ENCODE measurements at places on chromosomes 5 and 9. TPM values are rescaled to one million over a fixed set of nuclear protein-coding genes. Genes with fewer than 3 reads are reported as not detected.

DNA sequence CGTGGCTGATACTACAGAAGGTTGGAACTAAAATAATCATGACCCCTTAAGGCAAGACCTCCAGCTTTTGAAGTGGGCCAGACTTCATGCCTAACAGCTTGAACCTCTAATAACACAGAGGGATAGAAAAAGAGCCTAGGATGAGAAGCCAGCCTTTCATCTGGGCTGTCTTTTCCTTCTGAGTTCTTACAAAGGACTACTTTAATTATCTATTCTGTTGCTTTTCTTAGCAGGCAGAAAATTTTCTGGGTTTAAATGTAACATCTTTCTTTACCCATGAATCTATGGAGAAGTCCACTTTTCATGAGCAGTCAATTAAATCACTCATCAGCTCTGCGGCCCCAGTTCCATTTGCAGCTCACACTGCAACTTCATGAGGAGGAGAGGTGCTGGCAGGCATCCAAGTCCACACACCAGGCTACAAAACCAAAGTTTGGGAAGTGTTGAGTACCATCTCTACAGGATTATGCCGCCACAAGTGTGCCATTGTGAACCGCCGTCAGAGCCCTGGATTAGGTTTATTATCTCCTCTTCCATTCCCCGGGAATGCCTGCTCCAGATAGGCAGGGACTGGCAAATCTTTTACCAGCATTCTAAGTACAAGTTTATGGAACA lies 192.0 kb downstream of the TLE4 start:
- no peaks in the 10 kb centered on the region for H3K27me3 ChIP-seq
- H3K4me1 ChIP-seq: no peaks in the 10 kb centered on the region

DNA sequence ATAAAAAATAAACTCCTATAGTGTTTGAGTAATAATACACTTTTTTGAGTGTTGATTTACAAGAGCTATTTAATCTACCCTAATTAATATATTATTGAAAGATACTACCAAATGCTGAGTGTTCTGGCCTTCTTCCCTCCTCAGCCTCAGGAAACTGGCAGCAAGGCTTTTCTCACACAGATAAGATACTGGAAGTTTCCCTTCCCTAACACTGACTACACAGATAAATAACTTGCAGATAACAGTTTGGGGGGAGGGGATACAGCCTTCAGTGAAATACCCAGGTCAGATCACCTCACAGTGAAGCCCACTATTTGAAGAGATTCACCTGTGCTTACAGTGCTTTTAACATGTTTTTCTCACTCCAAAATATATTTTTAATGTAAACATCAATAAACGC lies 1.6 kb upstream of the NIPSNAP3A start:
- no peak overlapping the region for H3K4me3 ChIP-seq
- DNase-seq: no peak
- H3K27ac ChIP-seq: no peak overlapping the region
- H3K27me3 ChIP-seq: no peaks in the 10 kb centered on the region
- peaks cover 3% of the 10 kb centered on the region for H3K36me3 ChIP-seq
- peaks cover 8% of the 10 kb centered on the region for H3K4me1 ChIP-seq

- no peak overlapping the region for H3K4me3 ChIP-seq
- DNase-seq: no peak
- no peaks in the 10 kb centered on the region for H3K27me3 ChIP-seq
- H3K36me3 ChIP-seq: no peaks in the 10 kb centered on the region
These were observed 139.4 kb downstream of the LPAR1 start for GRCh38 chr9:110898866-110899265.

GRCh38 chr5:176514244-176514950 lies 22.8 kb downstream of the RNF44 start:
- no peaks in the 10 kb centered on the region for H3K27me3 ChIP-seq
- no peak overlapping the region for H3K4me3 ChIP-seq
- H3K36me3 ChIP-seq: peaks cover 3% of the 10 kb centered on the region
- no peaks in the 10 kb centered on the region for H3K4me1 ChIP-seq
- H3K27ac ChIP-seq: no peak overlapping the region
- no peak for DNase-seq

- H3K27me3 ChIP-seq: peaks cover 13% of the 10 kb centered on the region
- no peaks in the 10 kb centered on the region for H3K36me3 ChIP-seq
- no peak overlapping the region for H3K27ac ChIP-seq
- no peak overlapping the region for H3K4me3 ChIP-seq
These were observed 50.0 kb downstream of the MFAP3 start for GRCh38 chr5:154088801-154089200.

DNA sequence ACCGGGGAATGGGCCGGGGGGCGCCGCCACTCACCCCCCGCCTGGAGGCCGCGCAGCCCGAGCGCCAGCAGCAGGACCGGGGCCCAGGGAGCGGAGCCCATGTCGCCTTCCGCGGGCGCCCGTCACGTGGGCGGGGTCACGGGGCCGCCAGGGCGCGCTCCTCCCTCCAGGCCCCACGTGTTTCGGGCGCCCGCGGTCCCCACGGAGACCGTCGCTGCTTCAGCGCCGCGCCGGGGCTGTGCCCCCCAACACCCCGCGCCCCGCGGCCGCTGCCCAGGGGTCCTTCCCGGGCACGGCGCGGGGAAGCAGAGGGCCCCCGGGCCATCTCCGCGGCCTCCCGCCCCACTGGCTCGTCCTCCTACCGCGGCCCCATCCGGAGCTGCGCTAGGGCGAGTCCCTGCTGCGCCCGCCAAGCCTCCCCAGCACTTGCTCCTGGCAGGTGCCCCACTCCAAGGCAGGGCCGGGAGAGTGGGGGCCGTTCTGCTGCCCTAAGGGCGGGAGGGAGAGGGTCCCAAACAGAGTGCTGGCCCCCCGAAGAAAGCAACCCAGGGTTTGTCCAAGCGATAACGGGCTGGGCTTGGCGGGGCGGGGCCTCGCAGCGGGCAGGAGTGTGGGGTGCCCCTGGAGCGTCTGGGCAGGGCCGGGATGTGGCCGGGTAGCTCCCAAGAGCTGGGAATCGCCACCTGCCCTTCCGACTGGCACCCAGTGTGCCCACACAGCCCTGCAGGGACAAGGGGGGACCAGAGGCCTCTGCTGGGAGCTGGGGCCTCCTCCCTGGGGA lies at the start of gene DPP7:
Gene DPP7 (minus strand): TSS at position 121 of the 781 bp plus-strand sequence. CDS start 20 bp downstream, at position 101.
- no peaks in the 10 kb centered on the region for H3K27me3 ChIP-seq
- H3K4me3 ChIP-seq: peak within 1 kb of the TSS; percentile 56
- no peaks in the 10 kb centered on the region for H3K4me1 ChIP-seq
- no peak for DNase-seq
- no peaks in the 10 kb centered on the region for H3K36me3 ChIP-seq
- H3K27ac ChIP-seq: peak within 1 kb of the TSS; percentile 61

DNA sequence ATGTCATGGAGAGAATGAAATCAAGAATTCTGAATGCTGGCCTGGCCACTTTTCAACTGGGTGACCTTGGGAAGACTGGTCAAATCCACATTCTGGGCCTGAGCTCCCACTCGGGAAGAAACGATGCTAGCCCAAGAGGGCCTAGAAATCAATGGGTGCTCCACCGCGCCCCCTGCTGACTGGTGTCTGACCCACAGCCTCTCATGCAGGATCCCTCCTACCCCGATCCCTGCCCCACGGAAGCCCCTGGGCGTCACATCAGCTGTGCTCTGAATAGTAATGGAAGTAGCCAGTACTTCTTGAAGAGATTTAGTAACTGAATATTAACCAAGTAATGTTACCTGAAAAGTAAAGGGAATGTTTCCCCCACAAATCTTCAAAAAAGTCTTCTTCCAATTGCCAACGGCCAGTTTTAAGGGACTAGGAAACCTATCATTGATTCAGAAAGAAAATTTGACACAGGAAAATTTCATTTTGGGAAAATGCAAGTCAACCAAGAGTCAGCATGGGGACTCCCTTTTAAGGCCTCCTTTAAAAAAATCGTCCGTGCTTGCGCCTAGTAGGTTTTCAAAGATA lies 43.9 kb downstream of the CRB2 start:
- DNase-seq: no peak
- H3K4me3 ChIP-seq: no peak overlapping the region
- H3K36me3 ChIP-seq: no peaks in the 10 kb centered on the region

DNA sequence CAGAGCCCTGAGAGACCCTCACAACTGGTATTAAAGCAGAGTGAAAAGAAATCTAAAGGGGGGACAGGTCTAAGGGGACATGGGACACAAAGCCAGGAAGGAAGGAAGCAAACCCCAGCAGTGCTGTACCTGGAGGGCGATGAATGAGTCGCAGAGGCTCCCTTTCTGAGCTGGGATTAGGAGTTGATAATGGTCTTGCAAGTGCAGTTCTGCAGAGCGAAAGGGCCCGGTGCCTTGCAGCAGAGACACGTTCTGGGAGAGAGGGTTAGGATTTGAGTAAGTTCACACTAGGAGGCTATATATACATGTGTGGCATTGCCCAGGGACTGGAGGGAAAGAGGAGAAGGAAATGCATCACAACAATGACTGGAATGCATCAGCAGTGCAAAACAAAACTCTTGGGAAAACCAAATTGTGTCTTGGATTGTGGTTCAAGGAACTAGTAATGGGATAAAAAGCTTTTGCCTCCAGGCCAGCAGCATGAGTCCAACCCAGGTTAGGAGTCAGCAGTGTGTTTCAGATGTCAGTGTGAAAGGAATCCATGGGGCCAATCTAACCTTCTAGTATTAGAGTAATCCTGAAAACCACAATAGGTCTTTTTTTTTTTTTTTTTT lies 38.8 kb upstream of the LIFR start:
- H3K36me3 ChIP-seq: no peaks in the 10 kb centered on the region
- peaks cover 50% of the 10 kb centered on the region for H3K4me1 ChIP-seq
- no peaks in the 10 kb centered on the region for H3K27me3 ChIP-seq
- 0 out of 2 replicates have a peak overlapping the region, but pooled peaks have one; percentile 1 for H3K4me3 ChIP-seq

- peaks cover 2% of the 10 kb centered on the region for H3K36me3 ChIP-seq
- peak; percentile 53 for DNase-seq
- peak overlapping the region; percentile 85 for H3K27ac ChIP-seq
- peak overlapping the region; percentile 97 for H3K4me3 ChIP-seq
- no peaks in the 10 kb centered on the region for H3K27me3 ChIP-seq
These were observed 937 bp upstream of the HMGCR start for GRCh38 chr5:75335952-75336614.

- no peak for DNase-seq
- H3K27ac ChIP-seq: no peak overlapping the region
- H3K4me1 ChIP-seq: no peaks in the 10 kb centered on the region
- no peaks in the 10 kb centered on the region for H3K27me3 ChIP-seq
These were observed 50.3 kb downstream of the MOCS2 start for GRCh38 chr5:53059281-53059680.

DNA sequence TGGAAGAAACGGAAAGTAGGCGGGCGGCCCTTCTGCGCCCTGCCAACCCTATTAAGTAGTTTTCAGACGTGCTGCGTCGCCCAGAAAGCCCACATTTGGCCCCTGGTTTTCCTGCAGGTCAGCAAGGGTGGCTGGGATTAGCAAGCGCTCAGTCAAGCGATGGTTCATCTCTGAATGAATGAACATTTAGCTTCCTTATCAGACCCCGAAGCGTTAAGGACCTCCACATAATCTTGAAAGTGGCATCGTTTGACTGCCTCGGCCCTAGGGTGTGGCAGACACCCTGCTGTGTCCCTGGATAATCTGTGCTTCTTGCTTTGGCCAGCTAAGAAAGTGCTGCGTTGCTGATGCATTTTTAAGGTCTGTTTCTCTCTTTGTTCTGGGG lies 684 bp downstream of the TOR1B start:
- peak overlapping the region; percentile 79 for H3K27ac ChIP-seq
- no peaks in the 10 kb centered on the region for H3K27me3 ChIP-seq
- H3K36me3 ChIP-seq: no peaks in the 10 kb centered on the region

DNA sequence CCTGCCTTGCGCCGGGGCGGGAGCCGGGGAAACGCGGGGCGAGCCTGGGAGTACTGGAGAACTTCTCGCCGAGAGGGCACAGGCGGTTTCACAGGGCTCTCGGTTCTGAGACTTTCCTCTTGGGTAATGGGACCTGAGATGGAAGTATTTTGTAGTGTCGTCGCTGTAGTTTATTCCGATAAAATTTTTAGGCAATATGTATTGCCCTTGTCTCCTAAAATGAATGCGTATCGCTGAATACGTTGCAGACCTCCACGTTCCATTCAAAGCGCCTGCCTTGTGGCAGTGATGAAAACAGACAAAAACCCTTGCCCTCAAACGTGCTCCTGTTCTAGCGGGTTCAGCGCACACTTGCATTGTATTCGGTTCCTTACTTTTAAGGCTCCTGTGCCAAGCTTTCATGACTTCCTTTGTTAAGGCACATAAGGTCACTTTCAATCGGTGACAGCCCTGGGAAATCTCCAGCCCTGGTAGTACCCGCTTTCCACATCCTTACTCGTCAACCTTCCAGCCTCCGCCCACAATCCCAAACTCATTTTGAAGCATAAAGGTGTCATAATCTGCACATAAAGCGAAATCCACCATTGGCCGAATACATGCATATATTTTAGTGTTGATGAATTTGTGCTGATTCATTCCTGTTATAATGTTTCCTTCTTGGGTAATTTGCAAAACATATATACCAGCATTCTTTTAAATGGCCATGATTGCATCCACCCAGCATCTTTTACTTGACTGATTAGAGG lies 694 bp downstream of the RMI1 start:
- peaks cover 28% of the 10 kb centered on the region for H3K36me3 ChIP-seq
- no peak for DNase-seq
- peak overlapping the region; percentile 96 for H3K4me3 ChIP-seq

DNA sequence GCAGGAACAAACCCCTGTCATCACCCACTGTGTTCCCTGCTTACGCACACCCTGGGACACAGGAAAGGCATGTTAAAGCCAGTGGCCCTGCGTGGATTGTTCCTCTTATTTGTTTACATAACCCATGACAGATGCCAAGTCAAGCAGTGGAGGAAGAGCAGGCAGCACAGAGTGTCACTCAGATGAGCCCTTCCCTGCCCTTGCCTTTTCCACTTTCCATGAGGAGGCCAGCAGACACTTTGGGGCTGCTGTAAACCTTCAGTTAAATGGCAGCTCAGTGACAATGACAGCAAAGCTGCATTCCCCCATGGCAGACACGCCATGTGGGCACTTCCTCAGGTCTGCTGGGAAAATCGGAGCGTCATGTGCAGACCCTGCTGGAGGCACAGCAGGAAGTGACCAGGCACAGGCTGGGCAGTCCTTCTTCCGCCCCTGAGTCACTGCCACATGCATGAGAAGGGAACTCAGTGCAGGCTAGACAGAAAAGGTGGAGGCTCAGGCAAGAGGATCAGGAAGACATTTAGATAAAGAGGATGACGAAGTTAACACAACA lies 216.8 kb upstream of the PIK3R1 start:
- peak; percentile 15 for DNase-seq
- no peak overlapping the region for H3K27ac ChIP-seq
- no peaks in the 10 kb centered on the region for H3K36me3 ChIP-seq

- no peaks in the 10 kb centered on the region for H3K36me3 ChIP-seq
- no peaks in the 10 kb centered on the region for H3K4me1 ChIP-seq
- peak within 1 kb of the TSS; percentile 82 for H3K4me3 ChIP-seq
These were observed at the start of gene HDHD3 for GRCh38 chr9:113376634-113377567. TSS of gene HDHD3 (minus strand) at chr9:113376986. CDS start at chr9:113374354, 2,632 bp downstream.

DNA sequence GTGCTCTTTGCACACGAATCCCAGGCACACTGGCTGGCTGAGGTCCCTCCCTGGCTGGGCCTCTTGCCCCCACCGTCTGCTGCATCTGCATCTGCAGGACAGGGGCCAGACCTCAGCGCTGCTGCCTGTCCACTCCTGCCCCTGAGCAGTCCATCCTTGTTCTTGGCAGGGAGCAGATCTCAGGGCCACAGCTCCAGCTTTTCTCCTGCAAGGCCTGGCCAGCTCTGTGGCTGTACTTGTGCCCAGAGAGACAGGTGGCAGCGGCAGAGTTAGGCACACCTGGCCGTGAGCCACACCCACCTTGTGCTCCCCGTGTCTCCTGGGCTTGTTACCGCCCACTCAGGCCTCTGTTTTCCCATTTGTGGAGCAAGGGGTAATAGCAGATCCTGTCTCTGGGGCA lies 13.9 kb downstream of the NEK6 start:
- H3K4me1 ChIP-seq: peaks cover 64% of the 10 kb centered on the region
- no peak overlapping the region for H3K4me3 ChIP-seq
- no peak for DNase-seq
- no peak overlapping the region for H3K27ac ChIP-seq
- no peaks in the 10 kb centered on the region for H3K36me3 ChIP-seq
- no peaks in the 10 kb centered on the region for H3K27me3 ChIP-seq

RNF14 gene
- total RNA-seq: 72.1 TPM

IL9 gene
- total RNA-seq: not detected

SOX30 gene
- total RNA-seq: not detected

BTNL8 gene
- not detected for total RNA-seq

C1QTNF2 gene
- 0.44 TPM for total RNA-seq

FAM200C gene
- total RNA-seq: 3.0 TPM
